ENCODE measurements at places on chromosomes 4 and X. TPM values are rescaled to one million over a fixed set of nuclear protein-coding genes. Genes with fewer than 3 reads are reported as not detected.
A peak's percentile ranks its signal among the peaks of the same experiment; 100 is the strongest.

DNA sequence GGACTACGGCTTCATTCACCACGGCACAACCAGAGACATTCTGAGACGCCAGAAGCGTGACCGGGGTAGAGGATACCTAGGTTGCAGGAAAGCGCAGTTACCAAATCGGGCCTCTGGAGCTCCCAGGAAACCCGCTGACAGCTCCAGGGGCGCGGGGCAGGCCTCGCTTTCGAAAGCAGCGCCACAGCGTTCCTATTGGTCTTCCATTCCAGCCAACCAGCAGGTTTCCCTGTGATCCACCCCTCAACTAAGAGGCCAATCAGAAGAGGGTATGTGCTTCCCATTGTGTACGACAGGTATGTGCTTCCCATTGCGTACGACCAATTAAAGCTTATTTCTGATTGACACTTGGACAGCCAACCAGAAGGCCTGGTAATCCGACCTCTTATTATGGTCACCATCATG, 14.9 kb downstream of the SNX12 start:
- DNase-seq, result no peak

DNA sequence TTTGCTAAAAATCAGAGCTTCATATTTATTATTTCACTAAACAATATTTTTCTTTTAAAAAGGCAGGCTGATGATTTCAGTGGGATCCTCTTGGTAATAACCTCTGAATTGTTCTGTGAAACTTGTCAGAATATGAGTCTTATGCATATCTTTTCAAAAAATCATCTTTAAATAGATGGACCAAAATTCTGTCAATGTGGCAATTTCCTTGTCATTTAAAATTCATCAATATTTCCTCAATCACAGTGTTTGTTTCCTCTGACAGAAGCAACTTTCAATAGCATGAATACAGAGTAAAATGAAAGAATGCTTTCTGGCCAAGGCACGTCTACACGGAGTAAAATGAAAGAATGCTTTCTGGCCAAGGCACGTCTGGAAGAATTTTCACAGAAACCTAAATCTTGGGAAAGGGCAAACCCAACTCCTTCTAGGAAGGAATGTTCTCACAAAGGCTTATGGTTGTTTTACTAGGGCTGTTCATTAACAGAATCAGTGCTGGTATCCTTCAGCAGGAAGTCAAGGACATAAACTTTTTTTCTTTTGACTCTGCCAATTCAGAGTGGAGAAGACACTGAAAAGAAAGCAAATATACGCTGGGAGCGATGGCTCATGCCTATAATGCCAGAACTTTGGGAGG, 99.0 kb upstream of the GPR34 start:
- no peak for DNase-seq

GRCh38 chr4:158003212-158003611, 169.6 kb downstream of the GASK1B start:
- DNase-seq, result no peak

DNA sequence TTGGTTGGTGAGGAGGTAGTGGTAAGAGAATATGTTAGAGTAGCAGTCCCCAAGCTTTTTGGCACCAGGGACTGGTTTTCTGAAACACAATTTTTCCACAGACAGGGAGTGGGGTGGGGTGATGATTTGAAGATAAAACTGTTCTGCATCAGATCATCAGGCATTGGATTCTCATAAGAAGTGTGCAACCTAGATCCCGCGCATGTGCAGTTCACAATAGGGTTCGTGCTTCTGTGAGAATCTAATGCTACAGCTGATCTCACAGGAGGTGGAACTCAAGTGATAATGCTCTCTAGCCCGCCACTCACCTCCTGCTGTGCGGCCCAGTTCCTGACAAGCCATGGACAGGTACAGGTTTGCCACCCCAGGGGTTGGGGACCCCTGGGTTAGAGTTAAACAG, 423.3 kb downstream of the GPAT3 start:
- no peak for DNase-seq

DNA sequence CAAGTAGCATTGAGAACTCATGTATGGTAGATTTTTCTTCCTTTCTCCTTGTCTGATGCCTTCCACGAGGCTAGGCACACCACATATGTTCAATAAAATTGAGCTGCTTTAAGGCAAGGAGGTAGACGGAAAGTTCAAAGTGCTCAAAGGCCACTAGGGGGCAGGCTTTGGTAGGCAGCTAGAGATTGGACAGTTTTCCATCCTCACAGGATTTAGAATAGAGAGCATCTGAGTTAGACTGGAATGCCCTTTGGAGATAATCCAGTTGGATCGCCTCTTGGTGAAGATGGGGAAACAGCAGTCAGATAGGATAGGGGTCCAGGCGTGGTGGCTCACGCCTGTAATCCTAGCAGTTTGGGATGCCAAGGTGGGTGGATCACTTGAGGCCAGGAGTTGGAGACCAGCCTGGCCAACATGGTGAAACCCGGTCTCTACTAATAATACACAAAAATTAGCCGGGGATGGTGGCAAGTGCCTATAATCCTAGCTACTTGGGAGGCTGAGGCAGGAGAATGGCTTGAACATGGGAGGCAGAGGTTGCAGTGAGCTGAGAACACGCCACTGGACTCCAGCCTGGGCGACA, 30.4 kb downstream of the ELF4 start:
- DNase-seq, result peak; percentile 56

DNA sequence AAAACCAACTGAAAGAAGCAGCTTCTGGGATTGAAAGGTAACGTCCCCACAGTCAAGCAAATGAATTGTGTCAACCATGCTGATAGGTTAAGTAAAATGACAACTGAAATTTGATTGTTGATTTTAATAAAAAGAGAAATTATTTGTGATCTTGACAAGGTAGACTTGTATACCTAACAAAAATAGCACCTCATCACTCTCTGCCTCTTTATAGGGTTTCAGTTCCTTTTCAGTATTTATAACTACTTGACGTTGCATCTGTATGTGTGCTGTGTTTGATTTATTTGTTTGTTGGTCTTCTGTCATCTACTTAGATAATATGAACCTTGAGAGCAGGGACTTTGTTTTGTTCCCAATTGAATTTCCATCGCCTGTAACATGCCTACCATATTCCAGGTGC, 7.9 kb upstream of the PPP3CA start:
- no peak for DNase-seq

- no peak for DNase-seq
Measured at GRCh38 chr4:88818631-88819470, 121.2 kb upstream of the NAP1L5 start.

DNA sequence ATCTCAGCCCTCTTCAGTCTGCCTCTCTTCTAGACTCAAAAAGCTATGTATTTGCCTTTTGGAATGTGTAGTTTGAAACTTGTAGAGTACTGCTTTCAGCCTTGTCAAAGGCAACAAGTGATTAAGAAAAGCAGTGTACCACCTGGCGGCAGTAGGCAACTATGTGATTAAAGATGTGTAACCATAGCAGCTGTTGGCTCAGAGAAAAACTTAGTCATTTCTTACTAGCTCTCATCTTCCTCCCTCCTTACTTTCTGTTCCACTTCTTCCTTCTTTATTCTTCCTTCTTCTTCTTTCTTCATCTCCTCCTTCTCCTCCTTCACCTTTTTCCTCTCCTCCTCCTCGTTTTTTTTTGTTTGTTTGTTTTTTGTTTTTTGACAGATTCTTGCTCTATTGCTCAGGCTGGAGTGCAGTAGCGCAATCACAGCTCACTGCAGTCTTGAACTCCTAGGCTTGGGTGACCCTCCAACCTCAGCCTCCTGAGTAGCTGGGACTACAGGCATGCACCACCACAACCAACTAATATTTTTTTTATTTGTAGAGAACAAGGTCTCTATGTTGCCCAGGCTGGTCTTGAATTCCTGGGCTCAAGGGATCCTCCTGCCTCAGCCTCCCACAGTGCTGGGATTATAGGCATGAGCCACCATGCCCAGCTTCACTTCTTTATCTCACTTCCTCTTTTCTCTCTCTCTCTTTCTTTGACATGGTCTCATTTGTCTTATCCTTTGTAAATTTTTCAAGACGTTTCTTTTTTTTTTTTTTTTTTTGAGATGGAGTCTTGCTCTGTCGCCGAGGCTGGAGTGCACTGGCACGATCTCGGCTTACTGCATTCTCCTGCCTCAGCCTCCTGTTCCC, 32.6 kb downstream of the ABHD18 start:
- DNase-seq, result no peak

GRCh38 chrX:85243155-85243554, 424 bp downstream of the SATL1 start:
- DNase-seq, result no peak

GRCh38 chr4:138406876-138407275, 164.7 kb upstream of the SLC7A11 start:
- no peak for DNase-seq

GRCh38 chr4:159108124-159108523, 5.2 kb downstream of the RAPGEF2 start:
- DNase-seq, result no peak

- DNase-seq, result no peak
Measured at GRCh38 chr4:6500481-6501140, 28.2 kb upstream of the PPP2R2C start.

DNA sequence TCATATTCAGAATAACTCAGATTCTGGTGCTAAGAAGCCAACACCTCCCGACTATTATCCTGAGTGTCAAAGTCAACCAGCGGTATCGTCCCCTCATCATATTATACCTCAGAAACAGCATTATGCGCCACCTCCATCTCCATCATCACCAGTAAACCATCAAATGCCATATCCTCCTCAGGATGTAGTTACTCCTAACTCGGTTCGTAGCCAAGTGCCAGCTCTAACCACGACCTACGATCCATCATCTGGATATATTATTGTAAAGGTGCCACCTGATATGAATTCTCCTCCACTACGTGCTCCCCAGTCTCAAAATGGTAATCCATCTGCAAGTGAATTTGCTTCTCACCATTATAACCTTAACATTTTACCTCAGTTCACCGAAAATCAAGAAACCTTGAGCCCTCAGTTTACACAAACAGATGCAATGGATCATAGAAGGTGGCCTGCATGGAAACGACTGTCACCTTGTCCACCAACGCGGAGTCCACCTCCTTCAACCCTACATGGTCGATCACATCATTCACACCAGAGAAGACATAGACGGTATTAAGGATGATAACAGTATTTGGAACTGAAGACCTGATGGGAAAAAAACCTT, 1.1 kb downstream of the CBLL2 start:
- no peak for DNase-seq

DNA sequence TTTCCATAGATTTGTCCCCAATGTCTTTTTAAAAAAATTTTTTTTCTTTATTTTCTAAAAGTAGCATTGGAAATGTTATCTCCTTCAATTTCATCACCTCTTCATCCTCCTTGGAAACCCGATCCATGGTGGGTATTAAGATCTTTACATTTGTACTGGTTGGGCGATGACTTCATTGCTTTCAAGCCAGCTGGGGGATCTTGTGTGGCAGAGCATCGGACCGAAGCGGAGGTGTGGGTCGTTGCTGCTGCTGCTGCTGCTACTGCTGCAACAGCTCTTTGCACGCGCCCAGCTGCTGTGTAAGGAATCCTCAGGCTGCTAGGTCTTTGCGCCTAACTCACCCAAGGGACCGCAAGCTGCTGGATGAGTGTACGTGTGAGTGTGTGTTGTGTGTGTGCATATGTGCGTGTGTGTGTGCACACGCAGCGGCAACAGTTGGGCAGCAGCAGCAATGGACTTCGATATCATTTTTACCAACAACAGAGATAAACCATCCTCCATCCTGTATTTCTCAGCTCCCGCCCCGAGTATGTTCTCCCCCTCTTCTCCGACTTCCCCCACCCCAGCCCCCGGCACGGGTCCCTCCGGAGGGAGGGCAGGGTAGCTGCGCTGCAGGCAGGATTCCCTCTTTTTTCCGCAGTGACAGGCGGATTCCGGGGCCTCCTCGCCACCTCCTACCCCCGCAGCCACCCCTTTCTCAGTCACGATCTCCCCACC, 768 bp upstream of the CDKL5 start:
- DNase-seq, result no peak

- no peak for DNase-seq
Measured at GRCh38 chr4:156553659-156554058, 417.9 kb downstream of the PDGFC start.

GRCh38 chr4:2907706-2908293, 55.4 kb downstream of the NOP14 start:
- no peak for DNase-seq

DNA sequence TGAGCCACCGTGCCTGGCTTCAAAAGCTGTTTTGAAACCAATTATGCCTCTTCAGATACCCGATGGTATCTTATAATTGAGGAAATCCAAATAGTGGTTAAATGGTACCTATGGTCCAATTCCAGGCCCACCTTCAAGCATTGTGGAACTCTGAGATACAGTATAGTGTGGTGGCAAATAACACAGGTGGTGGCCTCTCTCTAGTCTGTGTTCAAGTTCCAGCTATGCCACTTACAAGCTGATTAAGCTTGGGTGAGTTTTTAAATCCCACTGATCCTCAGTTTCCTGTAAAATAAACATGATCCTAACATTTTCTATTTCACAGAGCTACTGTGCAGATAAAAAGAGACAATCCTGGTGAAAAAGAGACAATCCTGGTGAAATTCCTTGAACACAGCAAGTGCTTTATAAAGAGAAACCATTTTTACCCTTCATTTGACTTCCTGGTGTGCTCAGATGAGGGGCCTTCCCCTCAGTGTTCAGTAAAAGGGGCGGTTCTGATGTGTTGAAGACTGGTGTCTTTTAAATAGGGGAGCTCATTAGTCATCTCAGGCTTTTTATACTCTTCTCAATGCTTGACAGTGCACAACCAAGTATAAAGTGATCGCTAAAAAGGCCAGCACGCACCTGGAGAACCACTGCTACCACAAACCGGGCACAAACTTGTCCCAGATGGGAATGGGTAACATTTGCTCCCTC, 30.8 kb upstream of the CD40LG start:
- no peak for DNase-seq

DNA sequence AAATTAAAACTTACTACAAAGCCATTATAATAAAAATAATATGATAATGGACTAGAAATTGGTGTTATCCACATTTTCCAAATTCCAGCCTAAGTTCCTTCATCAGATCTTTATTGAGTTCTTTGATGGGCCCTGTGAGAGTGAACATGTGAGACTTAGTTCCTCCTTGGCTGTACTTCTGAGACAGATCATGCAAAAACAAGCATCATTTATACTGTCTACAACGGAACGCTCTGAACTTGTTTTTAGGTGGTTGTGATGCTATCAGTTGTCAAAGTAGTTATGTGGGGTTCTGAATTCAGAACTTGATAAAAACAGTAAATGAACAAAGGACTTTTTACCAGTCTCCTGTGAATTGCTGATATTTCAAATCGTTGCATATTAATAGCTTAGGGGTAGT, 48.9 kb downstream of the JADE3 start:
- DNase-seq, result no peak

DNA sequence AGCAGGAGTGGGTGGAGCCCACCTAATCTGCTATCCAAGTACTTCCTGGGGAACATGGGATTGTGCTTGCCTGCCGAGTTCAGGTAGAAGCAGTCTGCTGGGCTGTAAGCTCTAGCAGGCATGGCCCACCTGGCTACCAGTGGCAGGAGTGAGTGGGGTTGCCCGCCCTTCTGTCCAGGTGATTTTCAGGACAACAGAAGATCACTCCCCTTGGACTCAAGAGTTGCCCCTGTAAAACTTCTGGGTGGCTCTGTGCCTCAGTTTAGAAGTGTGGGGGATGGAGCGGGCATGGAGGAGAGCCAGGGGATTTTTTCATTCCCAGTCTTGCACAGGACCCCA, 43.5 kb downstream of the NDST3 start:
- DNase-seq, result no peak

The RNF150 gene
- total RNA-seq, result 14.5 TPM

The GSX2 gene
- total RNA-seq, result not detected

The CLNK gene
- not detected for total RNA-seq

The ADGRG4 gene
- not detected for total RNA-seq

The KLHL4 gene
- total RNA-seq, result 0.30 TPM

The EGF gene
- 1.6 TPM for total RNA-seq

The STARD8 gene
- total RNA-seq, result 22.6 TPM

The HOPX gene
- 2.7 TPM for total RNA-seq

The MAMLD1 gene
- total RNA-seq, result 8.7 TPM

The ETDB gene
- total RNA-seq, result not detected

Data from tibial nerve (tissue), 4 donors.